ENCODE measurements at places on chromosomes 4 and X.

DNA sequence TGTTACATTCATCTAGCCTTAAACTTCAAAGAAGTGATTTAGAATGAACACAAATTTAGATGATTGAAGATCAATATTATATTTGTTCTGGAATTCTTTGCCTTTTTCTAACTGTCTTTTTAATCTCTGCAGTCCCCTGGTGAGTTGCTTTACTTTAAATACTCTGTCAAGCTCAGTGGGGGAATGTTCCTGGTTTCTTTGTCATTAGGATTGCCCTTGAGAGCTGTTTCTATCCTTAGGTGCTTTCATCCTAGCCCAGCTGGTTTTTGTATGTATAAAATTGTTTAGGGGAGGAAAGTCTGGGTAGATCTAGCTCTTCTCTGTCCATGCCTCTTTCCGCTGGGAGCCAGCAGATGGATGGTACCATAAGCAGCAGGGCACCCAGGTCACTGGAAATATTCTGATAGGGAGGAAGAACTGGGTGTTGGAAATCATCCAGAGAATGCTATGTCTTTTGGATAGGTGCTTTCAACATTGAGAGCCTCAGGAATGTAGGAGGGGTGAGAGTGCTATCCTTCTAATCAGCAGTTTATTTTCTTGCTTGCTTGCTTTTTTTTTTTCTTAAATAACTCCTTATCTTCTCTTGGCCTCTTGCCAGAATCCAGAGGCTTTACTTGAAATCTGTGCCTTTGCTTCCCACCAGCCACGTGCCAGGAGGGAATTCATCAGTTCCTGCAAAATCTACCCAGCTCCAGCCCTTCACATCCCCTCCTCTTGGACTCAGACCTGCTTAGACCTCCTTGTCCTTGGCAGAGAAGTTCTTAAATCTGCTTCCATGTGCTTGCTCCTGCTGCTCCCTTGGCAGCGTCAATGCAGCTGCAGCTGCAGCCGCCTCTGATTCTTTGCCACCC, 215.3 kb upstream of the ANXA3 start:
- no peak for DNase-seq

- no peak for DNase-seq
These were observed 164.9 kb downstream of the MAML3 start for GRCh38 chr4:139988863-139989765.

DNA sequence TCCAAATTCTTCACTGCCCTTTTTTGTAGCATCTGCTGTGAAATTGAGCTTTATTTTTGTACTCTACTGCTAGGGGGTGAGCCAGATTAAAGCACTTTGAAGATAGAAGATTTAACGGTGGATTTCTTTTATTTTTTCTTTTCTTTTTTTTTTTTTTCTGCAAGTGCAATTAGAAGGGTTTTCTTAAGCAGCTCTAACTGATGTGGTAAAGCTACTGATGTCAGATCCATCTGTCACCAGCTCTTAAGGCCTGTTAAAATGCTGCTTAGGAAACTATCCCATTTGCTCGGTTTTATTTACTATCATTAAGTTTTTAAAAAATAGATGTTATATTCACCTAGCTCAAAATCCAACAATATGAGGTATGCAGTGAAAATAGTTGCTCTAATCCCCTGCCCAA, 7.1 kb downstream of the NDUFA1 start:
- DNase-seq = no peak

GRCh38 chrX:43969504-43970501, 3.4 kb downstream of the NDP start:
- DNase-seq = no peak

- no peak for DNase-seq
These were observed 121.9 kb upstream of the ANK2 start for GRCh38 chr4:112927544-112927943.

Data from chondrocyte (in vitro differentiated cells).